ENCODE measurements at places on chromosomes 3 and 15. TPM values are rescaled to one million over a fixed set of nuclear protein-coding genes. Genes with fewer than 3 reads are reported as not detected.

The FRMD4B gene
- total RNA-seq, result 12.2 TPM

DNA sequence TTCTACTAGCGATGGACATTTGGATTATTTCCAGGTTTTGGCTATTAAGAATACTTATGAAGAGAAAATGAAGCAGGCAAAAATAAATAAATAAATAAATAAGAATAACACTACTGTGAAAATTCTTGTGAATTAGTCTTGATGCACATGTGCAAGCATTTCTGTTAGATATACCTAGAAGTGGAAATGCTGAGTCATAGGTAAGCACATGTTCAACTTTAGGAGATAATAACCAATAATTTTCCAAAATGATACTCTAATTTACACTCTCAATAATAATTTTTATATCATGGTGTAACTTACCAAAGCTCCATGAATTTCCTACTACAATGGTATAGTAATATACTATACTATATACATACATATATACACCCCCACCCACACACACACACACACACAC, 23.4 kb downstream of the EMC4 start:
- H3K27ac ChIP-seq, result no peak overlapping the region
- no peaks in the 10 kb centered on the region for H3K4me1 ChIP-seq
- DNase-seq, result no peak
- H3K27me3 ChIP-seq, result no peaks in the 10 kb centered on the region
- peaks cover 27% of the 10 kb centered on the region for H3K36me3 ChIP-seq
- H3K4me3 ChIP-seq, result no peak overlapping the region

The INKA1 gene
- 0.46 TPM for total RNA-seq

The MCF2L2 gene
- 0.19 TPM for total RNA-seq

The C2CD4B gene
- 4.6 TPM for total RNA-seq

GRCh38 chr3:112627919-112628466, 12.9 kb downstream of the CCDC80 start:
- H3K4me1 ChIP-seq, result no peaks in the 10 kb centered on the region
- no peak overlapping the region for H3K4me3 ChIP-seq
- H3K27me3 ChIP-seq, result no peaks in the 10 kb centered on the region
- no peak for DNase-seq
- H3K27ac ChIP-seq, result no peak overlapping the region
- no peaks in the 10 kb centered on the region for H3K36me3 ChIP-seq

The BFSP2 gene
- not detected for total RNA-seq

GRCh38 chr15:31499236-31499952, 172.8 kb downstream of the KLF13 start:
- no peaks in the 10 kb centered on the region for H3K4me1 ChIP-seq
- no peak overlapping the region for H3K4me3 ChIP-seq
- H3K27me3 ChIP-seq, result no peaks in the 10 kb centered on the region
- H3K36me3 ChIP-seq, result no peaks in the 10 kb centered on the region
- no peak for DNase-seq
- no peak overlapping the region for H3K27ac ChIP-seq

GRCh38 chr3:23785097-23785645, 20.6 kb upstream of the UBE2E1 start:
- H3K27ac ChIP-seq, result no peak overlapping the region
- H3K27me3 ChIP-seq, result no peaks in the 10 kb centered on the region
- DNase-seq, result no peak
- H3K36me3 ChIP-seq, result no peaks in the 10 kb centered on the region

The SEMA3F gene
- total RNA-seq, result 1.2 TPM

GRCh38 chr15:90513448-90513847, 16.3 kb upstream of the CRTC3 start:
- no peaks in the 10 kb centered on the region for H3K36me3 ChIP-seq
- H3K27me3 ChIP-seq, result no peaks in the 10 kb centered on the region
- DNase-seq, result no peak
